ENCODE measurements at places on chromosomes 5 and 9.
A peak's percentile ranks its signal among the peaks of the same experiment; 100 is the strongest.

DNA sequence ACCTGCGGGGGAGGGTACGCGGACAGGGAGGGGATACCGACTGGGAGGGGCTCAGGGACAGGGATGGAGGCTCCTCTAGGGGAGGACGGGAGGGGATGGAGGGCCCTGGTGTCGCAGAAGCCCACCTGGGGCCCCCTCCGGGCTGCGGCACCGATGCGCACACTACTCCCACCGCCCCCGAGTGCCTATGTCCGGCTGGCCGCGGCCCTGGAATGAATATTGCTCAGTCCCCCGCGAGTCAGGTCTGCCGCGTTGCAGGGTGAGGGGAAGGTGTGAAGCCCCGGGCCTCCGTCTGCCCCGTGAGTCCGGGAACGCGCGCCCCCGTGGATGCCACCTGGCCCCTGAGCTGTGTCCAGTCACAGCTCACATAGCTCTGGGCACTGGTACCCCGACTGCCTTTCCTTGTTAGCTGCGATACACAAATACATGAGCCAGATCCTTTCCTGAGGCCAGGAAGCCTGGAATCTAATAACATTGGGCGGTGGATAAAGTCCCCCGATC is 44.5 kb upstream of the PRSS3 start:
- DNase-seq, result no peak

DNA sequence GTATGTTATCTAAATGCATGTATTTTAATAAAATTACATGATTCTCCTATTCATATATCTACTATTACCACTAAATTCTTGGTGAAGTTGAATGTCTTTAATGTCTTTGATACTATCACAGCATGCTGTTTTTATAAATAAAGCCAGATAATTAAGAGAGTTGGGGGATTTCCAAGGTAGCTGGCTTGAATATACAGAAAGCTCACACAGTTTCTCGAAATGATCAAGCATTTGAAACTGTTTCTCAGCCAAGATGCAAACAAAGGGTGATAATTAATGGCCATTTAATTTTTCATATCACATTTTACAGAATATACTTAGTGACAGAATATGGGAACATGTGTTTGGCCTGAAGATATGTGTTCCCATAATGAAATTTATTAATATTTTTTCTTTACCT is 145.6 kb upstream of the CDH12 start:
- no peak for DNase-seq

GRCh38 chr9:109383947-109384346 is 63.1 kb upstream of the EPB41L4B start:
- no peak for DNase-seq

- DNase-seq, result no peak
Observed at GRCh38 chr5:82319651-82320376, 41.7 kb upstream of the RPS23 start.

GRCh38 chr5:132180134-132180745 is 47.4 kb downstream of the P4HA2 start:
- peak; percentile 76 for DNase-seq

- peak; percentile 68 for DNase-seq
Observed at GRCh38 chr9:122350577-122351355, 20.1 kb upstream of the PTGS1 start.
